Epithelial cell of proximal tubule (primary cell): ENCODE measurements at places on chromosomes 6 and 20.

- DNase-seq = no peak
These were observed 18.7 kb downstream of the CDS2 start for GRCh38 chr20:5145365-5146098.

- DNase-seq = no peak
These were observed 90.5 kb downstream of the ZMYND8 start for GRCh38 chr20:47265984-47266383.

DNA sequence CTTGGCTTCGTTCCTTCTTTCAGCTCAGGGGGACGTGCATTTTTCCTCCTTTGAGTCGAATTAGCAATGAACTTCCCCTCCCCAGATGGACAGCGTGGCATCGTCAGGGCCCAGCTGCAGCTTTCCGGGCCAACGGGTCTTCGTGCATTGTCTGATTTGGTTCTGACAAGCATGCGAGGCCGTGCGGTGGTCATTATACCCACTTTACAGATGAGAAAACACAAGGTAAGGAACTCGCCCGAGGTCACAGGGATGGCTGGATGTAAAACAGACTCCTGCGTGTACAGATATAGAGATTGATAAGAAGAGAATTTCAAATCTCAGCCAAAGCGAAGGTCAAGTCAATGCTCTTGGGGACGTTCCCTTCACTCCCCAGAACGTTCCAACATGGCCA is 187.6 kb upstream of the SULF2 start:
- DNase-seq = no peak

DNA sequence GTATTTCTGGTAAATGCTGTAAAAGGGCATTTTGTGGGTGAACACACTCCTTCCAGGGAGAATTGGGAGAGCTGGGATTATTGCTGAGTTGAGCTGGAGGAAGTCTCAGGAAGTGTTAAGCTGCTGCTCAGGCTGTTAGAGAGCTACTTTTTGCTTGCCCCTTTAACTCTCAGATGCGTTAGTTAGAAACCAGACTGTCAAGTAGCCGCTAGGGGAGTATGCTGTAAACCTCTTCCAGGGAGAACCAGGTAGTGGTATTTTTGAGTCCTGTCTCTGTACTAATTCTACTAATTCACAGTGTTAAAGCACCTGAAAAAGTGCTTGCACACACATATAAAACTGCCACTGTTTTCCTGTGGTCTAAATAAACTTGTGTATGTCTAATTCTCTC is 6.6 kb upstream of the GFRAL start:
- DNase-seq = no peak

DNA sequence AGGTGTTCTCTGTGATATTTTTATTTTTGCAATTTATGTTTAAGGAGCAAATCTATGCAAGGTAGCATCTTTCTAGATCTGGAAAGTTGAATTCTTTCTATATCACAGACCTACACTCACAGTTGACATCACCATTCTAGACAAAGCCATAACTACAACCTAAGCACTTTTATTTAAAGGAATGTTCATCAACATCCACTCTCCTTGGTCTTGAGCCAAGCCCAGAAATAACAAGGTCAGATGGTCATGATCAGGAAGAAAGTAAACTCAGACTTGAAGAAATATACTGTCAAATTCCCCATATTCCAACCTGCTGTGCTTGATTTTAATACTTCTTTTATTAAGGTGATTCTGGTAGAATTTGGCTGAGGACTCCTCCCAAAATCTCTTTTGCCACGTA is 32.2 kb downstream of the MMUT start:
- DNase-seq = no peak

DNA sequence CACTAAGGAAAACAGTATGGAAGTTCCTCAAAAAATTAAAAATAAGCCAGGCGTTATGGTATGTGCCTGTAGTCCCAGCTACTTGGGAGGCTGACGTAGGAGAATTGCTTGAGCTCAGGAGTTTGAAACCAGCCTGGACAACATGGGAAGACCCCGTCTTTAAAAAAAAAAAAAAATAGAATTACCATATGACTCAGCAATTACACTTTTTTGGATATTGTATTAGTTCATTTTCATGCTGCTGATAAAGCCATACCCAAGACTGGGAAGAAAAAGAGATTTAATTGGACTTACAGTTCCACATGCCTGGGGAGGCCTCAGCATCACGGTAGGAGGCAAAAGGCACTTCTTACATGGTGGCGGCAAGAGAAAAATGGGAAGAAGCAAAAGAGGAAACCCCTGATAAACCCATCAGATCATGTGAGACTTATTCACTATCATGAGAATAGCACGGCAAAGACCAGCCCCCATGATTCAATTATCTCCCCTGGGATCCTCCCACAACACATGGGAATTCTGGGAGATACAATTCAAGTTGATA is 10.8 kb upstream of the SMIM29 start:
- no peak for DNase-seq

DNA sequence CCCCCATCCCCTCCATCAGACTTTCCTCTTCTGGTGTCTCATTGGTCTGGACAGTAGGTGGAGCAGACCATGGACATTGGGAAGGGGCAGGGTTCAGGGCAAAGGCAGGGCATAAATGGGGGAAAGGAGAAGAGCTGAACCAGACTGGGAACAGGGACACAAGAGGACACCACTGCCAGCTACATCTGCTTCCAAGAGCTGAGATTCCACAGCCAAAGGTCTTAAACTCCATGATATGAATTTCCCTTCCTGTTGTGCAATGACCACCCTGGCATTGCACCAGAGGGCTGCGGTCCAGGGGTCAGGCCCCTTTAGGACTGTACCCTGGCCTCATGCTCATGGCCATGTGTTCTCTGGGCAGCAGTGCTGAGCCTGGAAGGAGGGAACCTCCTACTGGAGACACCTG is 137.9 kb downstream of the MAFB start:
- no peak for DNase-seq

- no peak for DNase-seq
These were observed 464.9 kb downstream of the TBC1D32 start for GRCh38 chr6:120869397-120869796.

- DNase-seq = no peak
These were observed 23.7 kb downstream of the PLA2G7 start for GRCh38 chr6:46711491-46711890.

GRCh38 chr20:55103188-55103587 is 627.8 kb downstream of the DOK5 start:
- DNase-seq = no peak

GRCh38 chr20:50848846-50849673 is 54.2 kb downstream of the BCAS4 start:
- DNase-seq = no peak

- no peak for DNase-seq
These were observed 8.0 kb downstream of the SLC22A3 start for GRCh38 chr6:160356074-160356744.

GRCh38 chr20:62765432-62766070 is 30.7 kb upstream of the MRGBP start:
- no peak for DNase-seq

- no peak for DNase-seq
These were observed 77.7 kb upstream of the ZFP64 start for GRCh38 chr20:52269321-52269720.

DNA sequence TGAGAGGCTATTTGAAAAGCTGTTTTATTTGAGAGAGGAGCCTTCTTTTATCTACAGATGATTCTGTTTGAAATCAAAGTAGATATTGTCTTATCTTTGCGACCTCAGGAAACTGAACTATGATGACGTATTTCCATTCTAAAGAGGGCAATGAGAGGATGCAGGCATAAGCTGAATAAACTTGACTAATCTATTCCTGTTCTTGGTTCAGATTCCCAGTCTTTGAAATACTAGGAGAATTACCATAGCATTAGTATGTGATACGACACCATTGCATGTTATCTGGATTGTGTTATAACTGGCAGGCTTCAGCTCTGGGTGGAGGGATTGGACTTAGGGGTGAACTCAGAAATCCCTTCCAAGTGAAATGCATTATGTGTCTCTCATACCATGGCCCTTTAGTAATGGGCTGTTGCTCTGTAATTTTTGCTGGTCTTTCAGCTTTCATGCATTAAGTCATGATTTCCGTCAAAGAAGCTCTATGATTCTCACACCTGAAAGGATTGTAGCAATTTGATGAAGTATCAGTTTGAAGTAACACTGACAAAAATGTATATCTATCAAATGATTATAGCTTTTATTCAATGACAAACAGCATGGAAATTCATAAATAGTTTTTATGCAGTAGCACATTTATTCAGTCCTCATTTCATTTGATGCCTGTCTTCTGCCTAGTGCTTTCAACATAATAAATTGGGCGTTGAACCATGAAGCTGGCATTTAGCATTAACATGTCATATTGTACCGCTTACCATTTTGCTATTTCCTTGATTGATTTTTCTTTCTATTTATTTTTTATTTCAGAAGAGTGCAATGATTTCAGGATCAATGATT is 138.4 kb upstream of the SPACA1 start:
- DNase-seq = no peak

- DNase-seq = no peak
These were observed 453.4 kb downstream of the CD83 start for GRCh38 chr6:14571001-14571400.

DNA sequence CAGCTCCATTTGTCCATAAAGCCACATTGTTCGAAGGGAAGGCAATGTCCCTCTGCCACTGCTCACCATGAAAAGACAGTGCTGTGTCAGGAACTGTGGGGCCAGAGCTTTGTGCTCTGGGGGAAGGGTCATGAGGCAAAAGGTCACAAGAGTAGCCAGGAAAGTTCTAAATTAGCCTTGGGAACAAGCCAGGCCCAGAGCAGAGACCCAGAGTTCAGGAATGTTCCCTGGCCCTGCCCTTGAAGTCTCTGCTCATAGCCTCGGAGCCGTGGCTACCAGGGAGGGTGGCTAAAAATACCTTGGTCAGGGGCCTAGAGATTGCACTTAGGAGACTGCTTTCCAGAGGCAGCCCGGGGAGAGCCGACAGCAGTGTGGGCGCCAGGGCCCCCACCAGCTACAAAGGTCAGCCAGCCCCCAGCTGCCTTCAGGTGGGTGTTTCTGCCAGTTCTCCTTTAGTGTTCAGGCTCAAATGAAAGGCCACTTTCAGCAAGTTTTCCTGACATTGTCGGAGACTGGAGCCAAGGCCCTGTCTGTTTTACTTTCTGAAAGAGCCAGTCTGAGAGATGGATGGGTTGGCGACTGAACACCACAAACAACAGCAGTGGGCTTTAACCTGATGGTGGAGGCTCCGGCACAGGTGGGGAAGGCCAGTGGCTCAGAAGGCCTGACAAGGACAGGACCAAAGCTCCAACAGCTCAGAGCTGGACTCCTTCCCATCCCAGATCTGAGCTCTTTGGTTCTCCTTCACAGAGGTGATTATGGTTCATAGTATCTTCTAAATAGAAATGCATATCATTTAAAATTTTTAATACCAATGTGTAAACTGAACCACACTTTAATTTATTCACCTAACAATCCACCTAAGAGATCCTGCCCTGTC is 76.2 kb downstream of the CDH26 start:
- no peak for DNase-seq

DNA sequence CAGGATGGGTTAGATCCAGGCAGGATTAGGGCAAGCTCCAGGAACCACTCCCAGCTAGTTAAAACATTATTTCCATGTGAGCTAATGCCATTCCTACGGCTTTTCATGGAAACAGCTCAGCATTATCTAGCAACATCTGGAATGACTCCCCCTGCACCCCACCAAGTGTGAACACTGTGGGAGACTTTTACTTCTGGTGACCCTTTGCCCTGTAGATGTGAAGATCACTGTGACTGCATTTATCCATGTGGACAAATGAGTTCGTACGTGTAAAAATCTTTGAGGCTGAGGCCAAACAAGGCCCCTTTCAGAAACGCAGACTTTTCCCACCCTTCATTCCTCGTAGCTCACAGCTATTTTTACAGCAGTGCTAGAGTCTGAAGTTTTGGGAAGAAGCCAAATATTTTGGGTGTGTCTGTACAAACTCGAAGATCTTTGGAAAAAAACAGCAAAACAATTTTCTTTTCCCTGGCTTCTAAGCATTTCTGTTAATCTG is 221.8 kb upstream of the SOX4 start:
- DNase-seq = no peak

DNA sequence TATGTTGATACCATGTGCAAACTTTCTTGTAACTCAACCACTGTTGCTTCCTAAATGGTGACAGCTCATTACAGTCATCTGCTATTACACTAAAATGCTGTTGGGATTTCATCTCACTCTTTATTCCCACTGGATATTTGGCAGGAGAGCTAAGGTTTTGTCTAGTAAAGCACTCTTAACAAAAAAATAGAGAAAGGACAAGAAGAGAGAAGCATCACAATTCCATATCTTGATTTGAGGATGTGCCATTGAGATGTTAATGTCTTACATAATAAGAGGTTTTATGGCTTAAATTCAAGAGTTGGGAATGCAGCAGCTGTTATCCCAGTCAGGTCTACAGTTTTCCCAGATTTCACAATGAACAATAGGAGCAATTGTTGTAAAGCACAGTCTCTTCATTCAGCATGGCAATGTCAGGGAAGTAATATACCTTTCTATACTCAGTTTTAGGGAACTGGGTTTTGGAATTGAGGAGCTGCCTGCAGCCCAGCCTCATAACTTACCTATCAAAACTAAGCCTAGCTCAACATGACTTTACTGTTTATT is 134.9 kb downstream of the ISM1 start:
- DNase-seq = no peak

- DNase-seq = no peak
These were observed 48.5 kb upstream of the CCN2 start for GRCh38 chr6:131999545-132000146.

DNA sequence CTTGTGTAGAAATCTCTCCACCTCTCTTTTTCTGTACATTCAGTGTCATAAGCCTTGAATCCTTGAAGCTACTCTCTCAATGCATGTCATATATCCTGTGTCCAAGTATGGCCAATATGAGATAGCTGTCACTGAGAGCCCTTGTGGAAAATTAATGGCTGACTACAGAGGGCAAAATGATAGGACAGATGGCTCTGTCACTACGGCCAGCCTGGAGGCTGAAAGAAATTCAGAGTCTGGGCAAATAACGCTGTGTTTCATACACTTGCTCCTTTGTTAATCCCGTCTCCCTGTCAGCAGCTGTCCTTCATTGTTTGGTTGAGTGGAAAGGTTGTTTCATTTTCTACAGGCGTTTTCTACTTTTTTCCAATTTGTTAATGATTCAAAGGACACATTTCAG is 70.4 kb upstream of the VGLL2 start:
- no peak for DNase-seq

- DNase-seq = no peak
These were observed 150.6 kb downstream of the RALGAPA2 start for GRCh38 chr20:20561841-20562240.

- no peak for DNase-seq
These were observed 68.6 kb downstream of the TENT5A start for GRCh38 chr6:81683912-81684311.

DNA sequence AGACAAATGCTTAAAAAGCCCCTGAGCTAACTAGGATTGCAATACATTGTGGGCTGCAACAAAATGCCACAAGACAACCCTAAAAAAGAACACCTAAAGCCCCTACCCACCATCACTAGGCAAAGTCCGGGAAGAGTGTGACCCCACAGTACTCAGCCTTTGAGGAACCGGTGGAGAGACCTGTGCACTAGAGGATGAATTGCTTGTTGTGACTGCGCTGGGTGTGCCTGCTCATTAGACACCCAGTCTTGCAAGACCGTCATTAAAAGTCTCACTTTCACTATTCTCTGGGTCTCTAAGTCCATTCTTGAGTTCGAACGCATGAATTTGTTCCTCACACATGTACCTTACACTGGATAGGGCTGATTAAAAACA is 88.7 kb downstream of the JPH2 start:
- no peak for DNase-seq

- DNase-seq = no peak
These were observed 116.1 kb downstream of the CEBPB start for GRCh38 chr20:50306478-50307423.

- no peak for DNase-seq
These were observed 29.5 kb upstream of the IFNGR1 start for GRCh38 chr6:137248702-137249101.

- no peak for DNase-seq
These were observed 218.3 kb upstream of the DTNBP1 start for GRCh38 chr6:15881150-15881549.
